ENCODE measurements at places on chromosomes 12 and 14.

GRCh38 chr14:64828071-64828470 lies 51.6 kb downstream of the SPTB start:
- H3K27me3 ChIP-seq = no peaks in the 10 kb centered on the region
- H3K4me3 ChIP-seq = no peak overlapping the region
- peaks cover 6% of the 10 kb centered on the region for H3K4me1 ChIP-seq
- no peaks in the 10 kb centered on the region for H3K36me3 ChIP-seq
- no peak for DNase-seq

- DNase-seq = peak; percentile 29
- peak overlapping the region; percentile 17 for H3K4me3 ChIP-seq
- H3K4me1 ChIP-seq = peaks cover 32% of the 10 kb centered on the region
These were observed 24.1 kb downstream of the PRIMA1 start for GRCh38 chr14:93764211-93764659.

- H3K4me1 ChIP-seq = no peaks in the 10 kb centered on the region
- no peak for DNase-seq
- H3K27ac ChIP-seq = no peak overlapping the region
- peaks cover 3% of the 10 kb centered on the region for H3K27me3 ChIP-seq
- no peak overlapping the region for H3K4me3 ChIP-seq
These were observed 80.4 kb downstream of the PTCSC3 start for GRCh38 chr14:36096090-36096489.

- H3K27me3 ChIP-seq = no peaks in the 10 kb centered on the region
- H3K4me3 ChIP-seq = no peak overlapping the region
- no peaks in the 10 kb centered on the region for H3K36me3 ChIP-seq
- H3K27ac ChIP-seq = no peak overlapping the region
- no peaks in the 10 kb centered on the region for H3K4me1 ChIP-seq
These were observed 244.2 kb upstream of the OR4E1 start for GRCh38 chr14:21917699-21918436.

DNA sequence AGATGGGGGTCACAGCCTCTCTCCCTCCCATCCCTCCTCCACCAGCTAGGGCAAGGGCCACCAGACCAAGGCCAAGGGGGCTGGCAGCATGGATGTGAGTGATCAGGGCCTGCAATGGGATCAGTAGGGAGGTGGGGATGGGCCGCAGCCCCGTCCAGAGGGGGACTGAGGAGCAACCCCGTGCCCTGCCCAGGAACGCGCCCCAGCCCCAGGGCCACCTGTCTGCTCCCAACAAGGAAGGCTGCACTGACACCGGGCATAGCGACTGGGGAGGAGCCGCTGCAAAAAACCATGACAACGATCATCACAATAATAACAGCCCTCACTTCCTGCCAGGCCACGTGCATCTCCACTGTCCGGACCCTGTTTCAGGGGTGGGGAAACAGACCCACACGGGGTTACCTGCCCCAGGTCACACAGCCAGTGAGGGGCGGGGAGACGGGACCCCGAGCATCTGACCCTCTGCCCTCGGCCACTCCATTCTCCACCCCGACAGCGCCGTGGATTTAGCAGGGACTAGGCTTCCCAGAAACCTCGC lies 24.3 kb downstream of the NCOR2 start:
- no peak for DNase-seq
- no peak overlapping the region for H3K4me3 ChIP-seq
- H3K27me3 ChIP-seq = no peaks in the 10 kb centered on the region
- H3K4me1 ChIP-seq = peaks cover 46% of the 10 kb centered on the region
- no peak overlapping the region for H3K27ac ChIP-seq
- no peaks in the 10 kb centered on the region for H3K36me3 ChIP-seq

- no peak overlapping the region for H3K4me3 ChIP-seq
- peaks cover 13% of the 10 kb centered on the region for H3K4me1 ChIP-seq
- DNase-seq = peak; percentile 47
- H3K36me3 ChIP-seq = no peaks in the 10 kb centered on the region
- no peak overlapping the region for H3K27ac ChIP-seq
- no peaks in the 10 kb centered on the region for H3K27me3 ChIP-seq
These were observed 4.3 kb downstream of the TGM1 start for GRCh38 chr14:24258548-24259265.

DNA sequence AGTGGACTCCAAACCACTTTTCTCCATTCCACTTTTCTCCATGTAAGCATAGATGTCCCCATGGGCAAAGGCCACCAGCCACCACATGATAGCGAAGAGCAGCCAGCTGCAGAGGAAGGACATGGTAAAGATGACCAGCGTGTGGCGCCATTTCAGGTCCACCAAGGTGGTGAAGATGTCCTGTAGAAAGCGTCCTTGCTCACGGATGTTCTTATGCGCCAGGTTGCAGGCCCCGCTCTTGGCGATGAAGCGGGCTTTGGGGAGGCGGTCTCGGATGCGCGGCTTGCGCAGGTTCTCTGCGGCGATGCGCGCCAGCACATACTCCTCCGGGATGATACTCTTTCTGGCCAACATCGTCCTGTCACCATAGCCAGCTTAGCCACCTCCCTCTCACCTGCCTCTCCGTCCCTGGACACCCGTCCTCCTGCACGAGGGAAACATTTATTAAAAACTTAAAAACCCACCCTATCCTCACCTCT lies 1.2 kb downstream of the KCNJ8 start:
- peak overlapping the region; percentile 84 for H3K4me3 ChIP-seq
- peak; percentile 80 for DNase-seq
- H3K27me3 ChIP-seq = no peaks in the 10 kb centered on the region
- H3K4me1 ChIP-seq = no peaks in the 10 kb centered on the region
- H3K27ac ChIP-seq = peak overlapping the region; percentile 86
- no peaks in the 10 kb centered on the region for H3K36me3 ChIP-seq

DNA sequence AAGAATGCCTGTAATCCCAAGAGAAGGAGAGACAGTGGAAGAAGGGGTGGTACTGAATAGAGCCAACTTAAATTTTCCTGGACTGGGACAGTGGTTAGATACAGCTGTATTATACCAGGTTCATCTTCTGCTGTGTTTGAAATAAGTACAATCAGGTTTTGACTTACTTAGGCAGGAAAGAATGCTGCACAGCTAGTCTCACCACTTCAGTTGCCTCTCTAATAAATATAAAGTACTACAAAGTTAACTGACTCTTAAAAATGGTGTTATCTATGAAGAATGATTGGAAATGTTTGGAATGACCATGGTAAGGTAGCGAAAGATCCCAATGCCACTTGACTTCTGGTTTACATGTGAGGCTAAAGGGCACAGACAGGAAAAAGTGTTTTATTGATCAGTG lies 652.1 kb downstream of the NOVA1 start:
- H3K36me3 ChIP-seq = no peaks in the 10 kb centered on the region
- no peak for DNase-seq
- H3K27ac ChIP-seq = no peak overlapping the region
- no peak overlapping the region for H3K4me3 ChIP-seq
- H3K4me1 ChIP-seq = no peaks in the 10 kb centered on the region

DNA sequence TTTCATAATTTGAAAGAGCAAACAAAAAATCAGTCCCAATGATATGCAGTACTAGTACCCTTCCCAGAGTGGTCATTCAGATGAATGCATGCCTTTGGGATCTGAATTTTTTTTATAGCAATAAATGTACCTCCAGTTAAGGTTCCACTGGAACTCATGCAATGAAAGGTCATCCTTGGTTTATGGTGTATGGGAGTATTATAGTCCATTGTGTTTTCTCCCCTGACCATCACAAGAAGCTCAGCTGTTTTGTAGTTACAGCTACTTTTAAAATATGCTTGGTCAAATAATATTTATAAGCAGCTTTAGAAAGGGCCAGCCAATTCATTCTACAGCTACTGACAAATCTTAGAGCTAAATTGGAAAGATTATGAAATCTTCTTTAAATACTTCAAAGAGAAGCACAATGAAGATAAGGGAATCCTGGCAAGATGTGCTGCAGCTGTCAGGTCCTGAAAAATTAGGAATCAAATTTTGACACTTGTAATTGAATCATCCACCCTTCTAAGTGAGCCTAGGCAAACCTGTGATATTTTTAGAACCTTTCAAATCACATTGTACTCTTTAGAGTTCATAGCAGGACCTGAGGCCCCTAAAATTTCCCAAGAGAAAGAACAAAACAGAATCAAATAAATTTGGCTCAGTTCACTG lies 46.5 kb downstream of the IFT81 start:
- H3K27me3 ChIP-seq = no peaks in the 10 kb centered on the region
- DNase-seq = no peak
- H3K36me3 ChIP-seq = peaks cover 28% of the 10 kb centered on the region
- no peak overlapping the region for H3K27ac ChIP-seq
- H3K4me1 ChIP-seq = no peaks in the 10 kb centered on the region

- H3K36me3 ChIP-seq = peaks cover 18% of the 10 kb centered on the region
- H3K27ac ChIP-seq = no peak overlapping the region
- no peak overlapping the region for H3K4me3 ChIP-seq
- no peak for DNase-seq
- no peaks in the 10 kb centered on the region for H3K27me3 ChIP-seq
- H3K4me1 ChIP-seq = no peaks in the 10 kb centered on the region
These were observed 2.0 kb downstream of the CIROP start for GRCh38 chr14:23102801-23103200.

DNA sequence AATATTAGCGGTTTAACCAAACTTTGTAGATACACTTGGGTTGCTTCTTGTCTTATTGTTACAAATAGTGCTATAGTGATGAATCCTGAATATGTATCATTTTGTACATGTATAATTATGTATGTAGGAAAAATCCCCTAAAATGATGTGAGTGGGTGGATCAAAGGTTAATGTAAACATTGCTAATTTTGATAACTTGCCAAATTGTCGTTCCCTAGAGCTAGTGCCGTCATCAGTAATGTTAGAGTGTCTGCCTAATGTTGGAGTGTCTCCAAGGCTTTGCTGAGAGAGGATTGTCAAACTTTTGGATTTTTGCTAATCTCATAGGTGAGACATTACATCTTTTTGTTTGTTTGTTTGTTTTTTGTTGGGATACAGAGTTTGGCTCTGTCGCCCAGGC lies 44.4 kb downstream of the AEBP2 start:
- peak overlapping the region; percentile 63 for H3K27ac ChIP-seq
- H3K36me3 ChIP-seq = peaks cover 14% of the 10 kb centered on the region
- no peaks in the 10 kb centered on the region for H3K27me3 ChIP-seq
- DNase-seq = no peak
- no peaks in the 10 kb centered on the region for H3K4me1 ChIP-seq
- H3K4me3 ChIP-seq = no peak overlapping the region

DNA sequence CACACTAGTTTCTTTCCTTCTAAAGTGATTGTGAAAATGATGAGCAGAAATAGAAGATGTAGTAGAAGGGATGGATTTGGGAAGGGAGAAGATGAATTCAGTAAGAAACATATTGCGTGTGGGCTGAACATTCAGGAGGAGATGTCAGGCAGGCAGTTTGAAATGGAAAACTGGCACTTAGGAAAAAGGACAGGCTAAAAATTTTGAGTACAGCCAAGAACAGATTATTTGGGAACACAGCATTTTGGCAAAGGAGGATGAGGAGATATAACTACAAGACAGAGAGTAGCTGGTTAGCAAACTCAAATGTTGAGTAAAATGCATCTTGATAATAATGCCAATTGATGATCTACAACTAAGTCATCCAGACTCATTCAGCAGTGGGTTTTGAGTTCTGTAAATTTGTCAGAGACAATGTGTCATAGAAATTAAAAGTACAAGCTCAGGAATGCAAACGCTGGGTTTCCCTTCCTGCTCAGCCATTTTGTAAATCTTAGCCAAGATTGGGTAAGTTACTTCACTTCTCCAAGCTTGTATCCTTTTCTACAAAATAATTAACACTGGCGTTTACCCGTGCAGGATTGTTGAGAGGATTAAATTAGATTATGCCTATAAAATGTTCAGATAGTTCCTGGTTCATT lies 255.0 kb downstream of the NAV3 start:
- H3K4me3 ChIP-seq = no peak overlapping the region
- H3K4me1 ChIP-seq = no peaks in the 10 kb centered on the region
- no peaks in the 10 kb centered on the region for H3K36me3 ChIP-seq
- H3K27me3 ChIP-seq = no peaks in the 10 kb centered on the region
- no peak for DNase-seq

DNA sequence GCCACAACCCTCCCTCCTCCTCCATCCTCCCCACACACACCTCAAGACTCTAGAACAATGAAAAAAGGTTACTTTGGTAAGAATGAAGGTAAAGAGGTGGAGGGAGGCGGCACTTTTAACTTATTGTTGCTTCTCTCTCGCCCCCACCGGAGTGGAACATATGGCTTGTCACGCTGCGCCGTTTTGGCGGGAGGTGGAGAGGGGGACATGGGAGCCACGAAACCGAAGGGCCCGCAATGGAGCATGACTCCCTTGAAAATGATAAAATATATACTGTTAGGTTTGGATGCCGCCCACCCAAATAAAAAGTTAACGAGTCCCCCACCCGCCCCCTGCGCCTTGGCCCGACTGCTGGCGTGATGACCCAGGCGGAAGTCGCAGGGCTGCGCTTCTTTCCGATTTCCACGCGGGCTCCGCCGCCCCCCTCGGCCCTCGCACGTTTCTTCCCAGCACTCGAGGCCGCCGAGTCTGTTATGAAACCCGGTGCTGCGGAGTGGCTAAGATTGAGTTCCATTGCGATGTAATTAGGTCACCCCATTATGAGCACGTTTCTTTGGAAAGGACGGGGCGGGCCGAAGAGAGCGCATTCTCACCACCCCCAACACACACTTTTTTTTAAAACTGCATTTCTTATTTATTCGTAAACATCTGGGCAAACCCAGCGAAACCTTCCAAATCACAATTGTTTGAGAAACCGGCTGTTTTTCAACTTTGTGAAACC lies 1.4 kb upstream of the ZFP36L1 start:
- H3K36me3 ChIP-seq = peaks cover 33% of the 10 kb centered on the region
- H3K4me3 ChIP-seq = peak overlapping the region; percentile 88
- no peaks in the 10 kb centered on the region for H3K27me3 ChIP-seq

DNA sequence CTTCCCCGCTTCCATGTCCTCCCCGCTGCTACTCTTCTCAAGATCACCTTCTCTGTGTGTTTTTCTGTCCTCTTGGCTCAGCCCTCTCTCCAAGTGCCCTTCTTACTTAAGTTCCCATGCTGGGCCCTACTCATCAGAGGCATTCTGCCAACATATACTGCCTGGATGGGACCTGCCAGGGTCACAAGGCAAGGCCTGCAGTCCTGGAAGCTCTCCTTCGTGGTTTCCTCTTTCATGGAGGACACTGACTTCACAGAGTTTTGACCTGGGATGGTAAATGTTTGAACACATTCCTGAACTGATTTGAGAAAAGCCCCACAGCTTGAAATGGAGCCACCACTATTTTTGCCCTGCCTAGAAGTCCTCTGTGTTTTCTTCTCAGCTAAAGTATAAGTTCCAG lies 140.9 kb downstream of the TMEM30B start:
- H3K4me3 ChIP-seq = no peak overlapping the region
- H3K27me3 ChIP-seq = no peaks in the 10 kb centered on the region
- DNase-seq = no peak
- H3K27ac ChIP-seq = no peak overlapping the region

- H3K4me3 ChIP-seq = no peak overlapping the region
- DNase-seq = peak; percentile 34
- no peak overlapping the region for H3K27ac ChIP-seq
- peaks cover 7% of the 10 kb centered on the region for H3K4me1 ChIP-seq
- peaks cover 8% of the 10 kb centered on the region for H3K27me3 ChIP-seq
- no peaks in the 10 kb centered on the region for H3K36me3 ChIP-seq
These were observed 77.2 kb downstream of the SERPINA3 start for GRCh38 chr14:94689218-94689984.

Measured in tibial artery (tissue), 4 donors.